ENCODE measurements at places on chromosomes 1 and 21.

- no peak for DNase-seq
Observed at GRCh38 chr1:221824025-221824424, 82.1 kb upstream of the DUSP10 start.

DNA sequence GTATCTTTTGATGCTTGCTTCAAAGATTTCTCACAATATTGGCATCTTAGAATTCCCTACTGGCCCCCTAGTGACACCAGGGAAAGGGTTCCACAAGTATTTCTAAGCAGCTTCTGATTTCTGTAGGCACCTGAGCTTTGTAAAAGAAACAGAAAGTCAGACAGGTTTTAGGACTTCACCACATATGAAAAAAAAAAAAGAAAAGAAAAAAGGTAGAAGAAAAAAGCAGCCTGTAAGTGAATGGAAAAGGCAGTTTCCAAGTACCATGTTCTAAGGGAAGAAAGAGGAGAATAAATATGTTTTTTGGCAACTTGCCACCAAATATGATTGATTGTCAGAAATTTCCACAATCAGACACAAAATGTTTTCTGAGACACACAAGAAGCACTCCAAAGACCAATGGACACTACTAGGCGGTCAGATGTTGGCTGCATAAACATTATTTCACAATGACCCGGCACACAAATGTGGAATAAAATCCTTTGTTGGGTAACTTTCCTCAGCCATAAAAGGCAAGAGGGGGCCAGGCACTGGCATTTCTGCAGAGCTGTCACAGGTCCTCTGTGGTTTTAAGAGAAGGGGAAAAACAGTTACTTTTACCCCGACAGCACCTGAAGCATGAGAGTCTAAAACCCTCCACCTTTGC is 12.7 kb upstream of the CPLANE2 start:
- no peak for DNase-seq

- no peak for DNase-seq
Observed at GRCh38 chr1:16451841-16452528, 11.5 kb downstream of the NECAP2 start.

DNA sequence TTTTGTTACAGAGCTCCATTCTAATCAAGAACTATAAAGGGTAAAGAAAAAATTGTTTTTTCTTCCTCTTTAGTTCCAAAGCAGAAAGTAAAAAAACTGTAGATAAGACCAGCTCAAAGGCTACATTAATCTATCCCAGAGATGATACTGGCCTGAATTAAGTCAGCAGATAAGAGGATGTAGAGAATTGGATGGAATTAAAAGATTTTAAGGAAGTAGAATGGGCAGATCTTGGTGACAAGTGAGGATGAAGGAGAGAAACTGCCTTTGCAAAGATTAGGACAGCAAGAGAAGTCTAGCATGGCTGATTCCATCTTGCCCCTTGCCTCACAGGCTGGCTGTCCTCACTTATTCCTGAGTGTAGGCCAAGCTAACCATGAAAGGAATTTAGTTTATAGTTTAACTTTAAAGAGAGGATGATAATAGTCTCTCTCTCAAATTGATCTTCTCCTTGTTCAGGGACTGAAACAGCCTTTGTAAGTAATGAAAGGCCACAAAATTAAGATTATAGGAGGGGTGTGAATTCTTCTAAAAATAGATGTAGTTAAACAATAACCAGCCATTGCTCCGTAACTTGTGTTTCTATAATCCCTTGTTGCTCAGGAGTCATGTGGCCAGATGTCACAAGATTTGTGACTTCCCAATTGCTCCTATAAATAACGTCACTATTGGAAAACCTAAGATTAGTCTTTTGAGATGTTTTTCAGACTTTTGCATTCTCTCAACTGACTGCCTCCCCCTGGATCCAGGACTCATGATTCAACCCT is 265.0 kb upstream of the USP24 start:
- DNase-seq, result no peak

DNA sequence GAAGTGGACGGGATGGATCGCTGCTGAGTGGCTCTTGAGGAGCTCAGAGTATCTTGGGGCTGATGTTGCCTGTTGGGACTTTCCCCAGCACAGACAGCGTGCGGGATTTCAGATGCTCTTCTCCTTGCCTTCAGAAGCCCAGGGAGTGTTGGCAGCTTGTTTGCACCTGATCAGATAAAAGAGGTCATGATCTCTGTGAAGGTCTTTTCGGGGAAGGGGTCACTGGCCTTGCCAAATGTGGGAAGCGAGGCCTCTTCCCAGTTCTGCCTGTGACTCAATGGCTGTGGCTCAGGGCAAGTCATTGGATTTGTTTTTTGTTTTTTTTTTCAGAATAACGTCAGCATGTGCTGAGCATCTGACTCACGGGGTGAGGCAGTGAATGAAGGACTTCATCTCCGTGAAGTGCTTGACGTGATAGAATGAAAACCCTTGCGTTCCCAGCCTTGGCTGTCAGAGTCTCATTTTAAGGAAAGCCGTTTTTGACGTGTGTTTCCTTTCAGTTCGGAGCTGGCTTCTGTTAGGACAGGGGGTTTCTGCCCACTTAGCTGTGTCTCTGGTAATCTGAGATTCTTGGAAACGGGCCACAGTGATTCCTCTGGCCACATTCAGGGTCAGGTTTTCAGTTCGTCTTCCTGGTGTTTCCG is 46.7 kb downstream of the GALNT2 start:
- peak; percentile 79 for DNase-seq

- DNase-seq, result no peak
Observed at GRCh38 chr1:51469518-51469917, 49.5 kb downstream of the EPS15 start.

- DNase-seq, result no peak
Observed at GRCh38 chr21:42513985-42514882, 582 bp downstream of the SLC37A1 start.

DNA sequence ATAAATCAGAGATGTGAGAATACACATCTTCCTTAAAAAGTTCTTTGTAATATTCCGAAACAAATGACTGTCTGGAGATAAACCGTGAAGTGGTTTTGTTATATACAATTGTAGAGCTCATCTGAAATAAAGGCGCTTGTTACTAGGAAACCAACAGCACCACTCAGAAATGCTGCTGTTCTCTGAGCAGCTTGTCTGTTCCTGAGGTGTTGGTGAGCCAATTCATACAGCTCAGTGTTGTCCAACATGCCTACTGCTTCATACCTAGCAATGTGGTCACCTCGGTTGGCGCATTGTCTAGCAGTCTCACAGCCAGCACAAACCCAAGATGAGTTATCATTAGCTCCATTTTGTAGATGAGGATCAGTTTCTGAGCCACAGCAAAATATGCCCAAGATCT is 44.4 kb downstream of the GFI1 start:
- no peak for DNase-seq

- no peak for DNase-seq
Observed at GRCh38 chr1:91701472-91701869, 184.5 kb downstream of the TGFBR3 start.

DNA sequence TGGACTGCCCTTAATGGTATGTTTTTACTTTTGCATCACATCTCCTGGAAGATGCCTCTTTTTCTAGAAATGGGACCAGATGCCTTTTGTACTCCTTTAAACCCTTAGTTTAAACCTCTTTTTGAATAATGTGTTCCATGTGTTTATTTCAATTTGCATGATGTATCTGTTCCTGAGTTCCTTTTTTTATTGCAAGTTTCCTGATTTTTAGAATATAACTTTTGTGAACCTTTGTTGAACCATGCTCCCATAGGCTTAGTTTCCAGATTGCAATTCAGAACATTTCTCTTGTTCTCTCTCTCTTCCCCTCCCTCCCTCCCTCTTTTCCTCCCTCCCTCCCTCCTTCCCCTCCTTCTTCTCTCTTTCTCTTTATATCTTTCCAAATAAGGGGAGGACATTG is 81.9 kb downstream of the RGL1 start:
- no peak for DNase-seq

GRCh38 chr1:202888221-202888530 is 773 bp downstream of the RABIF start:
- peak; percentile 4 for DNase-seq

DNA sequence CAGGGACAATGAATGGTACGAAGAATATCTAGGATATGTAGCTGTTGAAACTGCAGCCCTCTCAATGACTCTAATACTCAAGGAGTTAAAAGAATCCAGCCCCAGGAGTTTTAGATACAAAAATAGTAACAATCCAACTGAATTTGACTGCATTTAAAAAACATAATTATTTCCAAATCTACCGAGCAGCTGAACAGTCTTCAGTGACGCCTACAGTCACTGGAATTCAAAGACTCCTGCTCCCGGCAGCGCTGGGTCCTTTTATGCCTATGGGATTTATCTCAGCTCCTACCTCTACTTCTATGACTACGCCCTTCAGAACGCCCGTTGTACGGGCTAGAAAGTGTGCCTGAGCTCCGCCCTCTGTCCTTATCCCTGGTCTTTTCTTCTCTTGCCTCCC is 55.7 kb downstream of the WARS2 start:
- DNase-seq, result no peak

DNA sequence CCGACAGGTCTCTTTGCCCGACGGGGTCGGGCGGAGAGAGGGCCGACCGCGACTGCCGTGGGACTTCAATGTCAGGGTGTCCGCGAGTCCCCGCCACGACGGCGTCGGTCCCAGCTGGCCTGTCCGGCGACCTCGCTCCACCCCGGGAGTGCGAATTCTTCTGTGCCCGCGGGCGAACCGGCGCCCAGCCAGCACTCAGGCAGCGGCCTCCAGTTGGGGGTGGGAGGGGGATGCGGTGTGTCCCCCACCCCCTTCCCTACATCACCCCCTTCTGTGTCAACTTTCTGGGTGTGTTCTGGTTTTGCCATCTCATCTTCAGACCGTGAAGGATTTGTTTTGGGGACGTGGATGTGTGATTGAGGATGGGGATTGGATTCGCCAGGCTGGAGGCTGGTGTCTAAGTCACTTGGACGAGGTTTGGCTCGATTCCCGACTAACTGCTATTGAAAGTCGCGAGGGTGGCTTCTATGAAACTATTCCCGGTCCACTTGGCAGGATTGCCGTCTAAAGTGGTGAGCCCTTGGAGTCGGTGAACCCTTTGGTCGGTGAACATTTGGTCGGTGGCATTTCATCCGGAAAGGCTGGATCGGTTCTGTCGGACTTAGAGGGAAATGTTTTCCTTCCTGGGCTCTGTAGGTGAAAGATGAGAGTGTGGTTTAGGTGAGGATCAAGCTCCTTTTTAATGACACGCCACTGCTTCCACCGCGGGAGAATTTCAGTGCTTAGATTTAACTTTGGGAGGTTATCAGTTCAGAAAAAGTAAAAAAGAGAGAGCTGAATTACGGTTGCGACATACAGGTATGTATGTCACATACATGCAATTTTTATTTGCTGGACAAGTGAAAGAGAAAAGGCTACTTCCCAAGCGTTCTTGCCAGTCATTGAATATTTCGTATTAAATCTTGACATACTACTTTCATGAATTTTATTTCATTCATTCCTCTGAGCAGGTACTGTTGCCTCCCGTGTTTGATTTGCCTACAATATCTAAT is 771 bp downstream of the ABCD3 start:
- no peak for DNase-seq

DNA sequence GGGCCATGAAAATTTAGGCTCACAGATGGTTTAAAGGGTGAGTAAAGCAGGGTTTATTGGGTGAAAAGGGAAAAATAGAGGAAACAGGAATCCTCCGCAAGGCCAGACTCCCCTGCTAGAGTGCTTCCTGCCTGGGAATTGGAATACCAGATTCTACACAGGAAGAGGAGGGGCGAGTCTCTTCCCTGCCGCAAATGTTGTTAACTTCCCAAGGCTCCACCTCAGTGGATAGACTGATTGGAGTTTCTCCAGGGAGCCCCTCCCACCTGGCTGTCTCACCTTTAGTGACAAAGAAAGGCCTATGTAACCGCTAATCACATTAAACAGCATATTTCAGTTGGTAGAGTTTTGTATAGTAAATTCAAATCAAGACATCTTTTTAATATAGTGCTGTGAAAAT is 1450.1 kb downstream of the KCNT2 start:
- DNase-seq, result no peak

DNA sequence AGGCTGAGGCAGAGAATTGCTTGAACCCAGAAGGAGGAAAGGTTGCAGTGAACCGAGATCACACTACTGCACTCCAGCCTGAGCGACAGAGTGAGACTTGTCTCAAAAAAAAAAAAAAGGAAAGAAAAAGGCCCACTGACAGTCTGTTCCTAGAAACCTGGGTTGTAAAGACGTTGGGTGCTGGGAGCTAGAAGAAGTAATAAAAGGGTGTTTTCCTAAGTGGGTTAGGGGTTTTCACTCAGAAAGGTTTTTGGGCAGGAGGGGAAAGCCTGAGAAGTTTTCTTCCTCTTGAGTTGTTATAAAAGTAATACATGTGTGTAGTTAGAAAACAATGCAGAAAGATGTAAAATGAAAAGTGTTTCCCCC is 25.4 kb downstream of the CELA3A start:
- no peak for DNase-seq

GRCh38 chr1:179369751-179370341 is 4.1 kb downstream of the AXDND1 start:
- peak; percentile 33 for DNase-seq

GRCh38 chr21:34115160-34115559 is 41.8 kb downstream of the MRPS6 start:
- no peak for DNase-seq

- no peak for DNase-seq
Observed at GRCh38 chr21:17585875-17586450, 26.7 kb downstream of the BTG3 start.

DNA sequence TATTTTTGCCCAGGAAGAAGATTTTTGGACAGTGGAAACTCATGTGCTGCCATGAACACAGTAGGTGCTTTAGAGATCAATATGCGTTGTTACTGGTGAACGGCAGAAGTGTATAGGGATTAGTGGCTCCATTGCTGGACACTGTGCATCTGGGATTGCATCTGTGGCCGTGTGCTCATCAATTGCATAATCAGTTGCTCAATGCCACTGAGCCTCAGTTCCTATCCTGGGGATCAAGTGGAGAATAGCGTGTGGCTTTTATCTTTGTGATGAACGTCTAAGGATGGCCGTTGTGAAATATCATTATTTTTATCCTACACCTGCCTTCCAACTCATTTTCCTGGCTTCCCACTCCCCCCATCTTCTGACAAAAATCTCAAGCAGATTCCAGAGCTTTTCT is 5.4 kb downstream of the TNN start:
- no peak for DNase-seq

DNA sequence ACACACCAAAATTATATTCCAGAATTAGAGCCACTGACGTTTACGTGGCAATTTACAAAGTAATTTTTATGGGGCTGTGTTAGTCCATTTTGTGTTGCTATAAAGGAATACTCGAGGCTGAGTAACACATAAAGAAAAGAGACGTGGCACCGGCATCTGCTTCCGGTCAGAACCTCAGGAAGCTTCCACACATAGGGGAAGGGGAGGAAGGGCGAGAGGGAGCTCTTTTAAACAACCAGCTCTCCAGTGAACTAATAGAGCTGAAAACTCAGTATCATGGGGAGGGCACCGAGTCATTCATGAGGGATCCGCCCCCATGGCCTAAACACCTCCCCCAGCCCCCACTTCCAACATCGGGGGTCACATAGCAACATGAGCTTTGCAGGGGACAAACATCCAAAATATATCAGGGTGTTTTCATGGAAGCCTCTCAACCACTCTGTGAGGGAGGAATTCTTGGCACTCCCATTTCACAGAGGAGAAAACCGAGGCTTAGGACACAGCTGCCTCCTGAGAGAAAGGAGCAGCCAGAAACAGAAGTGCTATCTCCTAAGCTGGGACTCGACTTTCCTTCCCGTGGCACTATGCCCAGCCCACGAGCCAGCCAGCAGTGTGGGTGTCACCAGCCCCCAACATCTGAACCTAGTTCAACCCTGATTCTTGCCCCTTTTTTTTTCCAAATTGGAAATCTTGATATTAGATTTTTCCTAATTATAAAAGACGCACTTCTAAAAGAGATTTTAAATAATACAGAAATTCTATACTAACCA is 29.2 kb downstream of the MIS18A start:
- DNase-seq, result no peak

- no peak for DNase-seq
Observed at GRCh38 chr1:6966326-6966725, 181.1 kb downstream of the CAMTA1 start.

GRCh38 chr1:197200272-197200899 is 53.9 kb upstream of the ASPM start:
- DNase-seq, result no peak
